ENCODE measurements at places on chromosomes 11 and 22.

DNA sequence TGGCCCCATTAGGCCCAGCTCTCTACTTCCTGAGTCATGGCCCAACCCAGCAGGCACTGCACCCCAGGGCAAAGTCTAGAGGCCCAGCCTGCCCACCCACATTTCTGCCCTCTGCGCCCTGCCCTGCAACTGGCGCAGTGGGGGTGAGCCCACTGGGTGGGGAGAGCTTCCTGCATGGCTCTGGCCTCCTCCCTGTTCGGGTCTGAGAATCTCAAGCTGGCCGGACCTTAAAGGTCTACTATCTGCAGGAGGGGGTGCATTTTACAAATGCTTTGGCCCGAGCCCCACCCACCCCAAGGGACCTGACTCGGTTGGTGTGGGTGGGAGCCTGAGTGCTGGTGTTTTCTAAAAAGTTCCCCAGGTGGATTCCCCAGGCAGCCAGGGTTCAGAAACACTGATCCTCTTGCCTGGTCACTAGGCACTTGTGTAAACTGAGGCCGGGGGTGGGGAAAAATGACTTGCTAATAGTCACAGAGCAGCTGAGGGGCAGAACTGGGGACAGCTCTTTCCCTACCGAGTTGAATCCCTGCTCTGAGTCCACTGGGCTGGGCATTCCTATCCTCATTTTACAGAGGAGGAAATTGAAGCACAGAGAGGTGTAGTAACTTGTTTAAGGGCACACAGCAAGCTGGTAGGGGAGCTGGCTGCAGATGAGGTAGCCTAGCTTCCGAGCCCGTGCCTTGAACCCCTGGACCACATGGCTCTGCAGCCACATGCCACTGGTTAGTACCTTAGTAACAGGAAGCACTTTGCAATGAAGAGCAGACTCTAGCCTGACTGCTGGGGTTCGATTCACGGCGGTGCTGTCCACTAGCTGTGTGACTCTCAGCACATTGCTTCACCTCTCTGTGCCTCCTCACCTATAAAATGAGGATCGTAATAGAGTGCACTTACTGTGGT lies 36.3 kb downstream of the CD82 start:
- no peak for DNase-seq

- no peak for DNase-seq
These were observed 19.0 kb downstream of the MYBPC3 start for GRCh38 chr11:47333526-47333845.

GRCh38 chr22:25903294-25903693 lies 161.3 kb downstream of the MYO18B start:
- no peak for DNase-seq

GRCh38 chr11:79414644-79415317 lies 26.0 kb downstream of the TENM4 start:
- DNase-seq: no peak

DNA sequence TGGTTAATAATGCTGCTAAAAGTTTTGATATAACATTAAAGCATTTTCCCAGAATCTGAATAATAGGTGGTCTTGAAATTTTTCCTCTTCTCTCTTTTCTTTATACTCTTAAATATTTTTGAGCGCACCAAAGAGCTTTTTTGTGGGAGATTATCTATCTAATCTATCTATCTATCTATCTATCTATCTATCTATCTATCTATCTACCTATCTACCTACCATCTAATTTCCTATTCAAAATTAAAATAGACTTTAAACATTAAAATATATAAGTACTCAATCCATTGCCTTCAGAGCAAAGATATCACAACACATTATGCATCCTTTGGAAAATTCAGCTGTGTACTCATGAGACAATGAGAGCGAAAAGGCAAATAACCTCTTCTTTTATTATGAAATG lies 55.8 kb downstream of the ELMOD1 start:
- no peak for DNase-seq

DNA sequence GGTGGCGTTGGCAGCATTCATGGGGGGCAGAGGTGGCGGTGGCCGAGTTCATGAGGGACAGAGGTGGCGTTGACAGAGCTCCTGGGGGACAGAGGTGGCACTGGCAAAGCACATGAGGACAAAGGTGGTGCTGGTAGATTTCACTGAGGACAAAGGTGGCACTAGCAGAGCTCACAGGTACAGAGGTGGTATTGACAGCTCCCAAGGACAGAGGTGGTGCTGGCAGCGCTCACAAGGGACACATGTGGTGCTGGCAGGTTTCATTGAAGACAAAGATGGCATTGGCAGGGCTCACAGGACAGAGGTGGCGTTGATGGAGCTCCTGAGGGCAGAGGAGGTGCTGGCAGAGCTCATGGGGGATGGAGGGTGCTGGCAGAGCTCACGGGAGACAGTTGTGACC lies 425.4 kb downstream of the CTTN start:
- DNase-seq: no peak

GRCh38 chr22:21067901-21068680 lies 22.3 kb downstream of the LRRC74B start:
- no peak for DNase-seq

DNA sequence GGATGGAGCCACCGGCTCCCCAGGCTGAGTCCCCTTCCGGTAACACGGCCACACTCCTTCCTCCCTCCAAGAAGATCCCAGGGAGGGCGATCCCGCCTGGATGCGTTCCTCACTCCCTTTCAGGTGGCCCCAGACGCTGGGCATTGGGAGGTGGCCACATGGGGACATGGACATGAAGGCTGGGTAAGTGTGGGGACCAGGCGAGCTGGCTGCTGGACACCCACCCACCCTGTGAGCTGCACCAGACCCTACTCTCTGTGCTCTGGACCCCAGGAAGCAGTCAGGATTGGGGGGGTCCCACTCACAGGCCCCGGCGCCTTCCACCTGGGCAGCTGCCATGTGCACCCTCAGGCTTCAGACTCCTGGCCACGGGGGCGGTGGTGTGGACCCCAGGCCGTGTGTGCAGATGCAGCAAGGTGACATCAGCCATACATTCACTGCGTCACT lies 932.8 kb downstream of the BRD1 start:
- no peak for DNase-seq

DNA sequence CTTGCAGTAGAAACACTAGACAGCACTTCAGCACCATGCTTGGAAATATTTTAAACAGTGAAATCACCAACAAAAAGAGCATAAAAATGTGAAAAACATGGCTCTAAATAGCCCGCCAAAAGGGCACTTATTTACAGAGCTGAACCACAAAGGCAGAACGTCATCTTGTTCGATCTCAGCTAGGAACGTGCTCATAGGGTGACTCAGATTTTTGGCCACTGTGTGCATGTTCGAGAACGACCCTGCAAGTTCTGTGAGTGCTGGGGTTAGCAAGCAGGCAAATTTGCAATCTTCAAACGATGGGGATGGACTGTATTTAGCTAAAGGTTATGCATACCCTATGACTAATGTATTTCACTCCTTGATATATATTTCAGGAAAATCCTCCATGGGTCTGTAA lies 30.6 kb downstream of the OR2AT4 start:
- no peak for DNase-seq

DNA sequence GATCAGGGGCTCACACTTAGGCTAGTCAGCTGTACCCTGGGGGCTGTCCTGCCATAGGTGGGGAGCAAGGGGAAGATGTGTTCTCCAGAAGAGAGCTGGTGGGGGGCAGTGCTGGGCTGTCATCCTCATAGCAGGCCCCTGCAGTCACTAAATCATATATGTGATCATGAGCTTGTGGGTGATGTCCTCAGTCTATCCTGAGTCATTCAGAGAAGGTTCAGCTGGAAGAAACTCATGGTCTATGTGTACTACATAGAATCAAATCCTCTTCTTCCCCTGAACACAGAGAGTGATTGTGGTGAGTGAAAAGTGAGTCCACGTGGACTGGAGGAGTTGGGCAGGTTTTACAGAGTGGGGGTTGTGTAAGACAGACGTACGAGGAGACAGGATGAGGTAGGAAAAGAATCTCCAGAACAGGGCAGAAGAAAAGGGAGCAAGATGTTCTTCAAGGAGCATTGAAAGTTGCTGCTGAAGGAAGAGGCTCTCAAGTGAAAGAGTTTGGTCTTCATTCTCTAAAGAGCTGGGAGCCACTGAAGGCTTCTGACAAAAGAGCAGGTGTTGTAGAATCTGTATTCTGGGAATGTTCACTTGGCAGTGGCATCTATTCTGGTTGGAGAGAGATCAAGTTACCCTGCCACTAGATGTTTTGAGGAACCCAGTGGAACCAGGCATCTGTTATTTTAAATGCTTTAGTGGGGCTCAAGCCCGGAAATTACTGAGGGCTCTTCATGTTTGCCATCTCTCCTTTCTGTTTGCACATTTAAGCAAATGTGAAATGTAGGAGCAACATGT lies 68.9 kb downstream of the C22orf31 start:
- no peak for DNase-seq

GRCh38 chr11:134628426-134628825 lies 216.4 kb upstream of the B3GAT1 start:
- no peak for DNase-seq

DNA sequence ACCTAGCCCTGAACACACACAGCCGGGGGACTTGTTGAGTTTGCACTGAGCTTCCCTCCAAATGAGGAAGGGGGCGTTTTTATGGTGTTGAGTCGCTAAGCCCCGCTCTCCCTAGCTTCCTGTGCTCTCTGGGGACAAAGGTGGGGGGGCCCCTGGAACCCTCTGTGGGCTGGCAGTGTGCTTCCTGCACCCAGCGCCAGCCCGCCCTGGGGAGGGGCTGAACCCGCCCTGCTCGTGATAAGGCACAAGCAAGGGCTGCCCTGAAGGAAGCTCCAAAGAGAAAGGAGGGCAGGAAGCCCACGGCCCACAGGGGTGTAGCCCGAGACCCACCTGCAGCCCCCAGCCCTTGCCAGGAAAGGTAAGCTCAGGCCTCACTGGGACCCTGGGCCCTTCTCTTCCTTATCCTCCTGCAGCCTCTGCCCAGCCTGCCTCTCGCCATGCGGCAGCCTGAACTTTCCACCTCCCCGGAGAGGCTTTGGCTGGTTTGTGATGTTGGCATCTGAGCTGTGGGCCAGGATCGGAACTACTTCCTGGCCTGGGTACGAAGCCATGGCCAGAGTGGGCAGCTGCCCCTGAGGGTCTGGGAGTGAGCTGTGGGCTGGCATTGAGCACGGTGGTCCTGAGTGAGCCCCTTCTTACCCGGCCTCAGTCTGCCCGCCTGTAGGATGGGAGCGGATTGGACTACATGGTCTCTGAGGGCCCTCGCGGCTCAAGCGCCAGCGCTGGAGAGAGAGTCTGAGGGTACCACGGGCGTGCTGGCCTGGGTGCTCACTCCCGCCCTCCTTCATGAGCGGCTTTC lies at the start of gene FERMT3:
Gene FERMT3, plus strand, starts transcription at position 265 of the 799 bp plus-strand sequence. CDS start 644 bp downstream, outside the sequence.
- DNase-seq: no peak

DNA sequence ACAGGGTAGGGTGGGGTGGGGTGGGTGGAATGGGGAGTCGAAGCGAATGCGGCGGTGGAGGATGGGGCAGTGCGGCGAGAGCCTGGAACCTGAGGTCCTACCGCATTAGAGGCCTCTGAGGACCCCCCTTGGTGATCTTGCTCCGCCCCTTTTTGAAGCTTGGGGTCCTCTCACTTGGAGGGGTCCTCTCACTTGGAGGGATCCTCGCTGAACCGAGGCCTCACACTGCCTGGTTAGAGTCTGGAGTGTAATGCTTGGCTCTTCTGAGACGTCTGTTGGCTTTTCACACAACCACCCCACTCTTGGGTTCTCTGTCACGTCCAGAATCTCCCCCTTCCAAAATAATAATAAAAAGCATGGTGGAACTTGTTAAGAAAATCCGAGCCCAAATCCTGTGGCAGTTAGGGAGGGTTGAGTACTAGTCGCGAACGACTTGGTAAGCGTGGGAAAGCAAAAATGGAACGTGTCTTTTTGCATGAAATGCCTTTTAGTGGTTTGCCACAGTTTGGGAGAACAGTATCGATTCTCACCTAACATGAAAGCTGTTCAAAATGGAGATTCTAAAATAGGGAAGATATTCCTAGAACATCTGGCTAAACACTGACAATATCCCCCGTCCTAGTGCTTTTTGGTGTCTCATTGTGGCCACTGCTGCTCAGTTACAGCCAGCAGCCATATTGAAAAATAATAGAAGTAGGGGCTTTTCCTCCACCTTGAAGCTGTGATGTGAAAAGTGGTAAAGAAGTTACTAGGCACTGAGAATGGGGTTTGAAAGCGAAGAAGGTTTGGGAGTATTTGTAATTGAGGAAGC lies 822 bp downstream of the RBX1 start:
- DNase-seq: no peak

DNA sequence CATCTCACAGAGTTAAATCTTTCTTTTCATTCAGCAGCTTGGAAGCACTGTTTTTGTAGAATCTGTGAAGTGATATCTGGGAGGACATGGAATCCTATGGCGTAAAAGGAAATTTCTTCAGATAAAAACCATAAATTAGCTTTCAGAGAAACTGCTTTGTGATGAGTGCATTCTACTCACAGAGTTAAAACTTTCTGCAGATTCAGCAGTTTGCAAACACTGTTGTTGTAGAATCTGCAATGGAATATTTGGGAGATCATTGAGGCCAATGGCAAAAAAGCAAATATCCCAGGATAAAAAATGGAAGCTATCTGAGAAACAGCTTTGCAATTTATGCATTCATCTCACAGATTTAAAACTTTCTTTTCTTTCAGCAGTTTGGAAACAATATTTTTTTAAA lies 180.6 kb downstream of the OR4A47 start:
- no peak for DNase-seq

- DNase-seq: no peak
These were observed 4.5 kb upstream of the PPP2R1B start for GRCh38 chr11:111770581-111771134.

- no peak for DNase-seq
These were observed 8.5 kb downstream of the PPFIA1 start for GRCh38 chr11:70278994-70279393.

DNA sequence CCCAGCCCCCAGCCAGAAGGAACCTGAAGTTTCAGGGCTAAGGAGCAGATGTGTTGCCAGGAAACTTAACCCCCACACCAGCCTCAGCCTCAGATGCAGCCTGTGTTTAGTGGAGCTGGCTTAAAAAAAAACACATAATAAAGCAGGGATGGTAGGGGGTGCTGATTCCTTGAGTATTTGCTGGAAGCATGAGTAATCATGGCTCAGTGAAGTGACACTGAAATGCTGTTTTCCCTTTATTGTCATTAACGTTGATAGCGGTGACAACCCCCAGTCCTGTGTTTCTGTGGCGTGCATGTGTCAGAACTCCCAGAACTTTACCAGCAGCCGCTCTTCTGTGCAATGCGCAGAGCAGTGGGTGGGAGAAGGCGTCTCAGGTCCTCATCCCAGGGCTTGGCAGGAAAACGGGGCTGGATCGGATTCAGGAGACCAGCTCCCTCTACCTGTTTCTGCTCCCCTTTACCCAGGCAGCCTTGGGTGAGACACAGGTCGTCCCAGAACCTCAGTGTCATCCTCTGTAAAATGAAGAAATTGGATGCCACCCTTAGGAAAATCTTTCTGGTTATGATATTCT lies 1282.1 kb downstream of the TBC1D22A start:
- DNase-seq: no peak

- DNase-seq: no peak
These were observed 109.5 kb downstream of the RASSF10 start for GRCh38 chr11:13118650-13119049.

Data from NCI-H187 treated with DMSO at 0.1 percent for 48 hours (cell line).